ENCODE measurements at places on chromosomes 13 and 19.
A peak's percentile ranks its signal among the peaks of the same experiment; 100 is the strongest.

- H3K4me3 ChIP-seq: no peak overlapping the region
- H3K36me3 ChIP-seq: peaks cover 34% of the 10 kb centered on the region
- peak overlapping the region; percentile 56 for H3K27ac ChIP-seq
- H3K4me1 ChIP-seq: peaks cover 34% of the 10 kb centered on the region
Measured at GRCh38 chr19:2661615-2662014, 40.9 kb downstream of the GNG7 start.

GRCh38 chr19:33767898-33768413 is 28.7 kb upstream of the KCTD15 start:
- no peak overlapping the region for H3K27ac ChIP-seq
- no peaks in the 10 kb centered on the region for H3K36me3 ChIP-seq
- no peak overlapping the region for H3K4me3 ChIP-seq
- DNase-seq: no peak
- no peaks in the 10 kb centered on the region for H3K4me1 ChIP-seq

- DNase-seq: no peak
- no peak overlapping the region for H3K27ac ChIP-seq
- H3K27me3 ChIP-seq: no peaks in the 10 kb centered on the region
- peaks cover 71% of the 10 kb centered on the region for H3K36me3 ChIP-seq
- H3K4me3 ChIP-seq: no peak overlapping the region
- peaks cover 23% of the 10 kb centered on the region for H3K4me1 ChIP-seq
Measured at GRCh38 chr19:35019144-35019543, 11.1 kb upstream of the SCN1B start.

- no peaks in the 10 kb centered on the region for H3K4me1 ChIP-seq
- DNase-seq: no peak
- no peak overlapping the region for H3K4me3 ChIP-seq
Measured at GRCh38 chr13:50189450-50189849, 174.2 kb downstream of the KCNRG start.

DNA sequence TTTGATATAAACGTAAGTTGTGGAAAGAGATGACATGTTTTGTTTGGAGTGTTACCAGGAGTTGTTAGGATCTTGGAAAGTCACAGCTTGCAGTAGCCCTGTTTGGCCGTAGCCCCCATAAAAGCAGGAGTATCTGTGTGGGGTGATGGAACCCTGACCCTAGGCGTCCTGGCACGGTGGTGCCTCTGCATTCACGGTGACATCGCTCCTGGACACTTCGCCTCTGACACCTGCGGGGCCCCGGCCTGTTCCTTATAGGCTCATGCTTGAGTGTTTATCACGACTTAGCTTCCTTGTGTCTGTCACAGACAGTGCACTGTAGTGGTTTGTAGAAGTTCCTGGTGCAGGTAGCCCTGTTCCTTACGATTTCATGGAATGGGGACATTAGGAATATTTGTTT is 74.2 kb downstream of the ATP11A start:
- no peak overlapping the region for H3K27ac ChIP-seq
- no peak for DNase-seq
- no peaks in the 10 kb centered on the region for H3K27me3 ChIP-seq
- peaks cover 24% of the 10 kb centered on the region for H3K4me1 ChIP-seq

DNA sequence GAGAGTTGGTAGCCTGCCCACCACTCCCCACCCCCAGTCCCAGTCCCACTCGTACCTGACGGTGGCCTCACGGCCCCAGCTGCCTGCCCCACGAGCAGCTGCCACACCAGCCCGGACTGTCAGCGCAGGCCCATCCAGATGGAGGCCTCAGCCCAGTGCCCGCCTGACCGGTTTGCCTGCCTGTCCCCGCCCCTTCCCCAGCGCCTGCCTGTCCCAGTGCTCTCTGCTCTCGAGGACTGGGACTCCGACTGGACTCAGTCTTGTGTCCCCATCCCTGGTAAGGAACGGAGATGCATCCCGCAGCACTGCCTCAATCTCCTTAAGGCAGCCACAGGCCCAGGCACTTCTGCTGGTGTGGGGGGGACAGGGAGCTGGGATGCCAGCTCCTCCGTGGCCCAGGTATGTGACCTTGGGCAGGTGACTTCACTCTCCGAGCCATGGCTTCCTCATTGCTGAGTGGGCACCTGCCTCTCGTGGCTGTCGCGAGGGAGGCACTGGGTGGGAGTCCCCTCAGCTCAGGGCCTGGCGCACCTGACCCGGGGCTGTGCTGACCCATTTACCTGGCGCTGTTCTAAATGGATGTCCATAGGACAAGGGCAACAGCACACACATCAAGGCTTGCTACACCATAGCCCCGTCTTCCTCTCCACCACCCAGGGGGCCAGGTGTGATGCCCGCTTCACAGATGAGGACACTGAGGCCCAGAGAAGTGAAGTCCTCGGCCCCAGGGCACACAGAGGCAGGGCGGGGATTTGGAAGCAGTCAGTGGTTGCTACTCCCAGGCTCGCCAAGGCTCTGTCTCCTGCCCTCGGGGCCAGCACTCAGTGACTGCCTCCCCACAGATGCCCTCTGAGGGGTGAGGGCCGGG is at the start of gene NKPD1:
NKPD1 (minus strand) TSS at position 113 of the 868 bp plus-strand sequence. CDS start 832 bp downstream, outside the sequence.
- no peak within 1 kb of the TSS for H3K4me3 ChIP-seq
- H3K36me3 ChIP-seq: peaks cover 4% of the 10 kb centered on the region
- no peak for DNase-seq
- peaks cover 23% of the 10 kb centered on the region for H3K4me1 ChIP-seq
- H3K27ac ChIP-seq: peak within 1 kb of the TSS; percentile 56

- peaks cover 37% of the 10 kb centered on the region for H3K4me1 ChIP-seq
- no peak for DNase-seq
- no peaks in the 10 kb centered on the region for H3K27me3 ChIP-seq
- no peak overlapping the region for H3K4me3 ChIP-seq
Measured at GRCh38 chr13:50584856-50585580, 258.5 kb downstream of the DLEU7 start.

DNA sequence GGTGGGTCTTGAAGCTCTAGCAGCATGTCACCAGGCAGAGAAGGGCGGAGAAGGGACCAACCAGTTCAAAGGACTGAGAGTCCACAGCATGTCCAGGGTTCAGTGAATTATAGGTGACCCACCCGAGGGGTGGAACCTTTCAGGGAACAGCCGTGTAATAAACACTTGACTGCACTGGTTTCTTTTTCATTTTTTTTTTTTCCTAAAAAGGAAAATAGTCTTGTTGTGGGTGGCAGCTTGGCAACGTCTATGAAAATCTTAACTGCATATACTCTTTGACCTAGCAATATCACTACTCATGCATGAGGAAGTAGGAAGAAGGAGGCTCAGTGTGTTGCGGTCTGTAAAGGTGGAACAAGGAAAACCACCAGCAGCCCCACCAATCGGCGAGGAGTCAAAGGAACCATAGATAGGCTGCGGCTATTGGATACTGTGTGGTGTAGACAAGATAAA is 13.0 kb upstream of the MYH14 start:
- peaks cover 3% of the 10 kb centered on the region for H3K4me1 ChIP-seq
- no peak for DNase-seq
- no peaks in the 10 kb centered on the region for H3K36me3 ChIP-seq
- H3K27ac ChIP-seq: no peak overlapping the region

DNA sequence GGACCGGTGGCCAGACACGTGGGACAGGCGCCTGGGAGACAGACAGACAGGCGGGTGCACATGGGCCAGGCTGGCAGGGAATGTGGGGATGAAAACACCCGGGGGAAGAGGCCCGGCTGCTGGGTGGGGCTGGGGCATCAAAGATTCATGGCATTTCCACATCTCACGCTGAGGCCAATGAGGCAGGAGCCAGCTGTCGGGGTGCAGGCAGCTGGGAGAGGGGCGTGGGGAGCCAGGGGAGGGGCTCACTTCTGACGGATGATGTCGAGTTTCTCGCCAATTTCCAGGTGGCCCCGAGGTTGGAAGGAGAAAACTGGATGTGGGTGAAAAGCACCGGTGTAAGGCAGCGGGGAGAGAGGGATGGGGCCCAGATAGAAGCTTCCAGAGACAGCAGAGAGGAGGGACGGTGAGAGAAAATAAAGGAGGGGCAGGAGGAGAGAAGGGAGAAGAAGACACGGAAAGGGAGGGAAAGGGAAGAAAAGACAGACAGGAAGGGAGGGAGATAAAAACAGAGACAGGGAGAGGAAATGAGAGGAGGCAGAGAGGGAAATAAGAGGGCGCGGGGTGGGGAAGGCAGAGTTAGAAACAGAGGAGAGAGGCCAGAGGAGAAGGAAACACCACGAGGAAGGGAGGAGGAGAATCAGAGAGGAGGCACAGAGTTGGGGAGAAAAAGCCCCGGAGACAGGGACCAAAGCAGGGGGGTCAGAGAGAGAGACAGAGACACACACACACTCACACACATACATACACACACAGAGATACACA is 8.0 kb upstream of the CCER2 start:
- H3K4me3 ChIP-seq: no peak overlapping the region
- DNase-seq: no peak
- H3K4me1 ChIP-seq: no peaks in the 10 kb centered on the region
- no peak overlapping the region for H3K27ac ChIP-seq
- H3K36me3 ChIP-seq: peaks cover 30% of the 10 kb centered on the region

GRCh38 chr13:109483284-109483683 is 303.1 kb downstream of the IRS2 start:
- H3K27me3 ChIP-seq: no peaks in the 10 kb centered on the region
- no peak overlapping the region for H3K4me3 ChIP-seq
- no peak for DNase-seq
- no peak overlapping the region for H3K27ac ChIP-seq

- no peak for DNase-seq
- no peaks in the 10 kb centered on the region for H3K27me3 ChIP-seq
- H3K4me3 ChIP-seq: no peak overlapping the region
- H3K27ac ChIP-seq: no peak overlapping the region
Measured at GRCh38 chr13:32010136-32010535, 21.4 kb upstream of the FRY start.

- peaks cover 57% of the 10 kb centered on the region for H3K27me3 ChIP-seq
- H3K4me1 ChIP-seq: peaks cover 22% of the 10 kb centered on the region
- no peak overlapping the region for H3K27ac ChIP-seq
- no peaks in the 10 kb centered on the region for H3K36me3 ChIP-seq
- no peak for DNase-seq
Measured at GRCh38 chr13:98141509-98142379, 1.1 kb upstream of the FARP1 start.

DNA sequence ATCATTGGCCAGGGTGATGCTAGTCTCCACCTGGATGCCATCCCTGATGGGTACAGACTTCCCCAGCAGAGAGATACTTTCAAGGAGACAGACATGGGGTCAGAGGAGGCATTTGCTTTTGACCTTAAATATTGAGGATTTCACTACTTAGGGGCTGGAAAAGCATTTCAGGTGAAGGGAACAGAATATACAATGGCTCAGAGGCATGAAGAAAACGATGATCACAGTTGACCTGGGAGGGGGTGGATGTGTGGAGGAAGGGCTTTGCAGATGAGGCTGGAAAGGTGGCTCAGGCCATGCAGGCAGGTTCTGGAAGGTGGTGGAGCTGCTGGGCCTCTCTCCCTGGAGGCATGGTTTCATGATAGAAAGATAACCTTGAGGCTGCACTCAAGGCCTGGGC is 3.9 kb downstream of the MATK start:
- no peak for DNase-seq

DNA sequence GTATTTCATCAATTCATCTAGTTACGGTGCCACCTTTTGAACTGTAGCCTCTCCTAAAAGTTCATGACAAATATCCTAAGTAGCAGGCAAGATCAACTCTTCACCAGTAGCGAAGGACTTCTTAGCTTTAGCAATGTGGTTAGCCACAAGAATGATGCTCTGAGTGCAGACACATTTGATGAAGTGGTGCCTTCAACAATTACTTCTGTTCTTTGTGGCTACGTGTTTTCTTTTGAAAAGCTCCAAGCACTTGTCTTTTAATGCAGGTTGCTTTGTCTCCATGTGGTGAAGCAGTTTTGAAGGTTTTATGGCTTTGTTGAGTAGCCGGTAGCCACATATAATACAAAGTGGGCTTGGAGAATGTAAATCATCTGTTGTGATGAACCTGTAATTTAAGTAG is 194.7 kb downstream of the B3GLCT start:
- DNase-seq: no peak
- H3K36me3 ChIP-seq: no peaks in the 10 kb centered on the region
- no peak overlapping the region for H3K4me3 ChIP-seq
- no peaks in the 10 kb centered on the region for H3K4me1 ChIP-seq
- H3K27ac ChIP-seq: no peak overlapping the region

DNA sequence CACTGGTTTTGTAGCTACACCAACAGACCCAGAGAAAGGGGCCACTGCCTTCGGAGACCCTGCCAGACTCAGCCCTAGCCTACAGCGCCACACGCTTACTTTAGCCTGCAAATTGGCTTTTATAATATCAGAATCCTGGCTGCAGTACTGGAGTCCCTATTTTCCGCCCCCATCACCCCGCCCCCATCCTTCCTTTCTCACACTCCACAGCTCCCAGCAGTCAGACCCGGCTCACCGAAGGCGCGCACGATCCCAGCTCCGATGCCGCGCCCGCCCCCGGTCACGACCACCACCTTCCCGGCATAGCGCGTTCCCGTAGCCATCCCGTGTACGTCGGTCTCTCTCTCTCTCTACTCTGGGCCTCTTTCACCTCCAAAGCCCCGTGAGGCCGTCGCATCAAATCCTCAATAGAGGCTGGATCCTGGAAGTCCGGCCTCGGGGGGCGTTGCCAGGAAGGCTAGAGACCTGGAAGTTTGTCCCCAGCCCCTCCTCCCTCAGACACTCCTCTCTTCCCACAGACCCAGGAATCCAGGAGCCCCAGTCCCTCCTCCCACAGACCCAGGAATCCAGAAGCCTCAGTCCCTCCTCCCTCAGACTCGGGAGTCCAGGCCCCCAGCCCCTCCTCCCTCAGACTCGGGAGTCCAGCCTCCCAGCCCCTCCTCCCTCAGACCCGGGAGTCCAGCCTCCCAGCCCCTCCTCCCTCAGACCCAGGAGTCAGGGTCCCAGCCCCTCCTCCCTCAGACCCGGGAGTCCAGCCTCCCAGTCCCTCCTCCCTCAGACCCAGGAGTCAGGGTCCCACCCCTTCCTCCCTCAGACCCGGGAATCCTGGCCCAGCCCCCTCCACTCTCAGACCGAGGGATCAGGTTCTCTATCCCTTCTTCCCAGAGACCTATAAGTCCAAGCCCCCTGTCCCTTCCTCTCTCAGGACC is at the start of gene HSD17B14:
HSD17B14 (minus strand) TSS at position 403 of the 929 bp plus-strand sequence; CDS start at position 323, 80 bp downstream.
- H3K27ac ChIP-seq: peak within 1 kb of the TSS; percentile 92
- H3K36me3 ChIP-seq: peaks cover 6% of the 10 kb centered on the region

DNA sequence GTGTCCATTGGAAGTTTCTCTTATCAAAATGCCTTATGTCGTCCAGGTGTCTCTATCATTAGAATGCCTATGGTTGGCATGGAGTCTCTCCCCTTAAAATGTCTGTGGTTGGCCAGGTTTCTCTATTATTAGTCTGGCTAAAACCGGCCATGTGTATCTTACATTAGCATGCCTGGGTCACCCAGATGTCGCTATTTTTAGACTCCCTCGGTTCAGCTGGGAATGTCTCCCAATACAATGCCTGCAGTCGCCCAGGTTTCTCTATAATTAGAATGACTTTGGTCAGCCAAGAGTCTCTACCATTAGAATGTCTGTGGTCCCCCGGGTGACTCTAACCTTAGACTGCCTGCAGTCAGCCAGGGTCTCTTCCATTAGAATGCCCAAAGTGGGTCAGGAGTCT is 1536.1 kb downstream of the UQCRFS1 start:
- H3K4me3 ChIP-seq: no peak overlapping the region
- no peak for DNase-seq
- no peak overlapping the region for H3K27ac ChIP-seq
- H3K4me1 ChIP-seq: no peaks in the 10 kb centered on the region
- H3K27me3 ChIP-seq: no peaks in the 10 kb centered on the region

Measured in stimulated activated naive B cell treated with anti-CD40 and anti-IgM and Interleukin-4, amounts not matched to agents 10 μg/mL and 1 μg/mL and 100 μg/mL, for 72 hours (primary cell).